HFFc6 (cell line): ENCODE measurements at places on chromosomes 5 and 9.

DNA sequence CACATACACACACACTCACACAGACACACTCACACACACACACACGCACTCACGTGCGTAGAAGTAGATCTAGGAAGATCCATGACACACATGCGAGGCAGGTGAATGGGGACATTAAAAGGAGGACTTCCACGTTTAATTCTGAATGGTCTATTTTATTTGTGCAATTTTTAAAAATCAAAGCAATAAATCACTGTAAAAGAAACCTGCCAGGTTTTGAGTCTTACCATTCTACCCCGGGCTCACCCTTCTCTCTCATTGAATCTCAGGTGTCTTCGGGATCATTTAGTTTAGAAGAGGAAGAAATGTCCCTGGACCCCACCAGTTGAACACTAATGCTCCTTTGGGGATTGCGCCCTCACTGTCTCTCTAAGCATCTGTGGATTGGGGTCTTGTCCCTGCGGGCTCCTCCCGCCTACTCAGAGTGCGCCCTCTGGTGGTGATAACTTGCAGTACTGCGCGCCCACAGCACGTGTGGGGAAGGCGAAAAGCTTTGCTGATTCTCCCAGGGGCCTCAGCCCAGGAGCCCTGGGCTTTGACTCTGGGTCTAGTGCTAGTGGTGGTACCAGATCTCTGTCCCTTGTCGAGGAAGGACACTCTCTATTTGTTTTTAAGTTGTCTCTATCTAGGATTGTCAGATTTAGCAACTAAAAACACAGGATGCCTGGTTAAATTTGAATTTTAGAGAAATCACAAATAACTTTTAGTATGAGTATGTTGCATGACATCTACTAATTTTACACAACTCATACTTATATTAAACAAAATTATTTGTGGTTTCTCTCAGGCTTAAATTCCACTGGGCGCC, 34.8 kb downstream of the BOD1 start:
- H3K4me3 ChIP-seq: no peak overlapping the region
- peaks cover 15% of the 10 kb centered on the region for H3K36me3 ChIP-seq
- H3K27me3 ChIP-seq: peaks cover 16% of the 10 kb centered on the region
- no peak overlapping the region for H3K27ac ChIP-seq
- DNase-seq: no peak

- H3K36me3 ChIP-seq: no peaks in the 10 kb centered on the region
- H3K27ac ChIP-seq: no peak overlapping the region
- H3K4me1 ChIP-seq: no peaks in the 10 kb centered on the region
- peaks cover 38% of the 10 kb centered on the region for H3K27me3 ChIP-seq
- no peak for DNase-seq
Observed at GRCh38 chr5:176873541-176874172, 25.5 kb downstream of the HK3 start.

DNA sequence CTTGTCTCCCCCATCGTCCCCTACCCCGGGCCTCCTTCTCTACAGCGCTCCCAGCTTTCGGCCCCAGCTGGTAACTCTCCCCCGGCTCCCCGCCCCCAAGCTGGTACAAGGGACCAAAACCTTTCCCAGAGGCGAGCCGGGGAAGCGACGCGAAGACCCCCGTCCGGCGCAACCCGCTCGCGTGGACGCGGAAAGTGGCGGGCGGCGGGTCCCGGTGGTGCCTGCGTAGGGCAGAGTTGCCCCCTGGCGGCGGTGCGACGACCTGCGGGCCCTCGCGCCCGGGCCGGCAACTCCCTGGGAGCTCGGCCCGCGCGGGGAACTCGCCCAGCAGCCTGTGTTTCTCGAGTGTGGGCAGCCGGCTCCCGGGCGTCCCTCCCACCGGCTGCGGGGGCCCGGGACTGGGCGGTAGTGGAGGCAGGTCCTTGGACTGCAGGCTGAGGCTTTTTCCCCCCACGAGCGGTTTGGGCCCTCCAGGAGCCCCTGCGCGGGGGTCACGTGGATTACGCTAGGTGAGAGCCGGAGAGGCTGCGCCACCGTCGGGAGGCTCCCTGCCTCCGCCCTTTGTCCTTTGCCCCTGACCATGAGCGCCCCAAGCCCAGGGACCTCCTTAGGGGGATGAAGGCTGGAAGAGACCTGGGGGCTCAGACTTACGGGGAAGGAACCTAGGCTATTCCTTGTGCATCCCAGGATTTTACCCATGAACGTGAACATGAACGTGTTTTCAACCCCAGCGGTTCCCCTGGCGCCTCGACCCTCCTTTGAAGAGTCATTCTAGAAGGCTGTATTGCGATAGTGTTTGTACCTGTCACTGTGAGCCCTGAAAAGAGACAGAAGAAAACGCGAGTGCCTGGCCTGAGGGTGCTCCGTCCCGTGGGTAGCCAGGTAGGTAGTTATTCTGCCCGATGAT, 2.9 kb upstream of the FOXD1 start:
- peak; percentile 32 for DNase-seq
- peaks cover 20% of the 10 kb centered on the region for H3K4me1 ChIP-seq
- peak overlapping the region; percentile 88 for H3K4me3 ChIP-seq
- peak overlapping the region; percentile 29 for H3K27ac ChIP-seq
- peaks cover 4% of the 10 kb centered on the region for H3K36me3 ChIP-seq
- H3K27me3 ChIP-seq: no peaks in the 10 kb centered on the region; the same call in none of the 2 replicates

DNA sequence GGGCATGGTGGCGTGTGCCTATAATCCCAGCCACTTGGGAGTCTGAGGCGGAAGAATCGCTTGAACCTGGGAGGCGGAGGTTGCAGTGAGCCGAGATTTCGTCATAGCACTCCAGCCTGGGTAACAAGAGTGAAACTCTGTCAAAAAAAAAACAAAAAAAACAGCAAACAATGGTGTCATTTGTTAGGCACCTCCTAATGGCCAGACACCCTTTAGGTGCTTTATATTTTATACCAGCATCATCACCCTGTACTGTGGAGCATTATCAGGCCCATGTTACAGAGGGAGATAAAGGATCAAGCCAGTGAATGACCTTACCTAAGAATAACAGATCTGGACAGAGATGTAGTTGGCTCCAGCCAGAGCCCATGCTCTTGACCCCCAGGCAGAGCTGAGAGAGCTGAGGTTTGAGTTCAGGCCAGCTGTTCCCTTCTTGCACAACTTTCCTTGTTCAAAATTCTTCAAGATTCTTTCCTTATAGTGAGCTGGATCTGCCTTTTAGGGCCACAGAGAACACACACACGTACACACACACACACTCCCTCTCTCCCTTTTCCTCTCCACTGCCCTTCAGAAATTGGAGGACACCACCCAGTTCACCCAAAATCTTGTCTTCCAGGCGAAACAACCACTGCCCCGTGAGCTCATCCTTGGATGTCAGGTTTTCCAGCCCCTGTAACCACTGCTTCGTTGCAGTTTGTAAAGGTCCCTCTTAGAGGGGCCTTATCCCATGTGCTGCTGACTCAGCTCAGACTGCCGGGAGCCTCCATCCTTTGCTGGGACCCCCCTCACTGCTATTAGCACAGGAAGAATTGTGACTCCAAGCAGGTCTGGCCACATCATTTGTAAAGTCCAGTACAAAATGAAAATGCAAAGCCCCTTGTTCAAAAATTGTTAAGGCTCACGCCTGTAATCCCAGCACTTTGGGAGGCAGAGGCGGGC, 10.4 kb upstream of the PTGES start:
- peak; percentile 18 for DNase-seq
- peak overlapping the region; percentile 77 for H3K4me3 ChIP-seq
- H3K27ac ChIP-seq: peak overlapping the region; percentile 99
- H3K36me3 ChIP-seq: no peaks in the 10 kb centered on the region
- peaks cover 39% of the 10 kb centered on the region for H3K4me1 ChIP-seq

- H3K4me3 ChIP-seq: no peak overlapping the region
- H3K27ac ChIP-seq: no peak overlapping the region
- no peaks in the 10 kb centered on the region for H3K27me3 ChIP-seq
- no peaks in the 10 kb centered on the region for H3K4me1 ChIP-seq
- H3K36me3 ChIP-seq: no peaks in the 10 kb centered on the region
Observed at GRCh38 chr9:8769153-8769552, 969.6 kb upstream of the DMAC1 start.

DNA sequence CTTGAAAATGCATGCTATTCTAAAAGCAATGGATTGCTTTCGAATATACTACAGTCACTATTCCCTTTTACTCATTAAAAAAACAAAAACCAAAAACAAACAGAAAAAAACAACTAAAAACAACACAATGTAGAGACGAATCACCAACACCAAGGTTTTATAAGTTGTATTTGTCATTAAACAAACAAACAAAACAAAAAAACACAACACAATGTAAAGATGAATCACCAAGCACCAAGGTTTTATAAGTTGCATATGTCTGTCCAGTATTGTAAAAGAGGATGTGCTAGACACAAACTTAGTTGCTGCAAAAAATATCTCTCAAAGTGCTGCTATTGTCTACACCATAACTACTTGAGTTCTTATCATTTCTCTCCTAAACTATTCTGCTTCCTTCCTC, 1269.2 kb downstream of the EFNA5 start:
- DNase-seq: no peak
- no peaks in the 10 kb centered on the region for H3K36me3 ChIP-seq
- no peaks in the 10 kb centered on the region for H3K4me1 ChIP-seq
